ENCODE measurements at places on chromosomes 6 and 20.

GRCh38 chr20:51169813-51170212 is 146.9 kb upstream of the KCNG1 start:
- no peak for DNase-seq

GRCh38 chr20:53346335-53346648 is 247.3 kb downstream of the ZNF217 start:
- no peak for DNase-seq

GRCh38 chr6:37162740-37163139 is 7.2 kb upstream of the PIM1 start:
- no peak for DNase-seq

DNA sequence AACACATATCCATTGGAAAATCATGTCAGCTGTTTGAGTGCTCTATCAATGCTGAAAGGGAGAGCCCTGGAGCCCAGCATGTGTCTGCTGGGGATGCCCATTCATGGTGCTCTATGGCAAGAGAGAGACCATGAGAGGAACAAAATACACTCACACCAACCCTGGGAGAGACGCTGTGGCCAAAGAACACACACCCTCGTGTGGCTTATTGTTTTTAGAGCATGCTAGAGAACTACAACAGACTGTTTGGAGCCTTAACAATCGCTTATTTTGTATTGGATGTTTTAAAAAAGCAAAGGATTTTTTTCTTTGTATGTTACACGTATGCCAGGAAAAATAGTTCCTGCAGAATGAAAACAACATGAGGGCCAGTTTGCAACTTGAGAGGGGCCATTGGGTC is 151.0 kb downstream of the SLC24A3 start:
- DNase-seq, result no peak

- DNase-seq, result no peak
Measured at GRCh38 chr6:118869350-118869749, 24.6 kb upstream of the ASF1A start.

DNA sequence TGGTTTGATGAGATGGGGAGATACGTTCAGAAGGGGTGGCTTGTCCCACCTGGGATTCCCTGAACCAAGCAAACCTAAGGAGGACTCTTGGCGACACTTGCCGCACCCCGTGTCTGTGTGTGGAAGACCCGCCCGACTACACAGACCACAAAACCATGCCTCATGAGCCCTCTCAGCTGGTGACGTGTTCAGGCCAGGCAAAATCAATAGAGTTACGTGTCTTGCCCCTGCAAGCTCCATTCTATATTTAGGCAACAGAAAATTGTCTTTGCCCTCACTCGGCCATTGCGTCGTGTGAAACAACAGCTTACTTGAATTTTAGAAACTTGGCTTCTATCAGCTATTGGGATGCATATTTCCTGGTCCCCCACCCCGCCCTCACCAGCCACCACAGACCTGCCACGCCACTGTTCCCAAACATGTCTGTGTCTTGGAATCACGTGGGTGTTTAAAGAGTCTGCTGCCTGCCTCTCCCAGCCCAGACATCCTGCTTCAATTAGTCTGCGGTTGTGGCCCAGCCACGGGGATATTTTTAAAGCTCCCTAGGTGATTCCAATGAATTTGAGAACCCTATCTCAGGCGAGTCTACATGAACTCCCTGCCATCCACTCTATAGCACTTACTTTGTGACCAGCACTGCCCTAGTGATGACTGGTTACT is 279.2 kb upstream of the EXOC2 start:
- no peak for DNase-seq

- DNase-seq, result peak; percentile 72
Measured at GRCh38 chr20:32674362-32674789, 635 bp upstream of the C20orf203 start.

GRCh38 chr6:159789377-159790148 is at the start of gene TCP1:
Gene TCP1, minus strand, starts transcription at chr6:159789602. Its CDS starts 134 bp downstream, at chr6:159789468.
- peak; percentile 100 for DNase-seq

DNA sequence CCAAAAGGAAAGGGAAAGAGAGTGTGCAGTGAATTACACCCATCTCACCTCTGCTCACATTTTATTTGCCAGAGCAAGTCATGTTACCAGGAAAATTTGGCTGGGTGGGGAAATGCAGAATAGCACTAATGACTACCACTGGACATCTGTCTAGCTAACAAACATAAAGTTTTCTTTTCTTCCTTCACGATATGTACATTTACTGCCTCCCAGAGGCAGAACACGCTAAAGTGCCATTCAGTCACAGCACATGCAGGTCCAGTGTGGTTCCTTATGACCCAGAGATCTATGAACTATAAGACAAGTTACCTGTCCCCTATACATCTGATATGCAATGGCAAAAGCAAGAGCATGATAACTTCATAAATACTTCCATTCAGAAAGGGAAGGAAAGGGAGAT is 194.1 kb downstream of the OGFRL1 start:
- no peak for DNase-seq

DNA sequence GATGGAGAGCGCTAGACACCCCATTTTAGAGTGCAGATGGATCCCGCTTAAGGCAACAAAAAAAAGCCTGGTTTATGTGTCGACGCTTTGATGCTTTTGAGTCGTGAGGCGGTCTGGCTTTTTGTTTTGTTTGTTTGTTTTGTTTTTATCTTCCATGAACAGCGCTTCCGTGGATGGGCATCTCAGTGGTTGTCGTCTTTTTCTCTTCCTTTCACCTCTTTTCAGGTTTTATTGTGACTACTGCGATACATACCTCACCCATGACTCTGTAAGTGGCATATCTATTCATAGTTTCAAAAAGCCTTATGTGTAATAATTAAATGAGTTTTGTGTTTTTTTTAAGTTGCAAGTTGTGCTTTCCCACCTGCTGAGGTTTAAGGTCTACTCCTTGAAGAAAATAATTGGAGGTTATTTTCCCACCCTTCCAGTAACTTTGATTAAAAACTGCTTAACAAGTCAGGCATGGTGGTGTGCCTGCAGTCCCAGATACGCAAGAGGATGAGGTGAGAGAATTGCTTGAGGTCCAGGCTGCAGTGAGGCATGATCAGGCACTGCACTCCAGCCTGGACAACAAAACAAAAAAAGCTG is 476 bp downstream of the SNRPC start:
- DNase-seq, result no peak

GRCh38 chr6:42279144-42279781 is 61.6 kb upstream of the MRPS10 start:
- no peak for DNase-seq

DNA sequence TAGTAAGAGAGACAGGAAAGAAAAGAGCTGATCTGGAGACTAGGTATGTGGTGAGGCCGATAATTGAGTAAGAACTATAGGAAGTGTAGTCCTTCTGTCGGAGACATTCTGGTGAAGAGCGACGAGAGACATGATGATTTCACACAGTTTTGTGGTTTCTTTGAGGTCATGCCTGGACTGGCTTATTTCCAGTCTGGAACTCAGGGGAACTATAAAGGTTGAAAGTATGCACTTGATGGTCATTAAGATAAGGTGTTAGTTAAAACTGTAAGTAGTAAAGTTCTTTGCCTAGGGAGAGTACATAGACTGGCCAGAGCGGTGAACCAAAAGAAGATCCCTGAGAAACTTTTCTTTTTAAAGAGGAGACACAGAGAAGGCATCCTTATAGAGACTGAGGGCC is 68.8 kb downstream of the RFX6 start:
- DNase-seq, result no peak

GRCh38 chr6:68876792-68877493 is 241.9 kb downstream of the ADGRB3 start:
- no peak for DNase-seq

DNA sequence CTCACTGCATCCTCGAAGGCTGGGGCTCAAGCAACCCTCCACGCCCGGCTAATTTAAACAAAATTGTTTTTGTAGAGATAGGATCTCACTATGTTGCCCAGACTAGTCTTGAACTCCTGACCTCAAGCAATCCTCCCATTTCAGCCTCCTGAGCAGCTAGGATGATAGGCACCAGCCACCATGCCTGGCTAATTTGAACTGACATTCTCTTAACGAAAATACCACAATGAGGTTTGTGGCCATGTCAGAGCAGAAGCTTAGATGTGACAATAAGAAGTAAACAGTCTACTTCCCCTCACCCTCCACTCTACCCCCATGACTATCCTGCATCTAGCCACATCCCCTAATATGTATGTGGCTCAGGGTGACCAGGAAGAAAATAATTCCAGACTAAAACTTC is 74.8 kb upstream of the PLCB4 start:
- no peak for DNase-seq

DNA sequence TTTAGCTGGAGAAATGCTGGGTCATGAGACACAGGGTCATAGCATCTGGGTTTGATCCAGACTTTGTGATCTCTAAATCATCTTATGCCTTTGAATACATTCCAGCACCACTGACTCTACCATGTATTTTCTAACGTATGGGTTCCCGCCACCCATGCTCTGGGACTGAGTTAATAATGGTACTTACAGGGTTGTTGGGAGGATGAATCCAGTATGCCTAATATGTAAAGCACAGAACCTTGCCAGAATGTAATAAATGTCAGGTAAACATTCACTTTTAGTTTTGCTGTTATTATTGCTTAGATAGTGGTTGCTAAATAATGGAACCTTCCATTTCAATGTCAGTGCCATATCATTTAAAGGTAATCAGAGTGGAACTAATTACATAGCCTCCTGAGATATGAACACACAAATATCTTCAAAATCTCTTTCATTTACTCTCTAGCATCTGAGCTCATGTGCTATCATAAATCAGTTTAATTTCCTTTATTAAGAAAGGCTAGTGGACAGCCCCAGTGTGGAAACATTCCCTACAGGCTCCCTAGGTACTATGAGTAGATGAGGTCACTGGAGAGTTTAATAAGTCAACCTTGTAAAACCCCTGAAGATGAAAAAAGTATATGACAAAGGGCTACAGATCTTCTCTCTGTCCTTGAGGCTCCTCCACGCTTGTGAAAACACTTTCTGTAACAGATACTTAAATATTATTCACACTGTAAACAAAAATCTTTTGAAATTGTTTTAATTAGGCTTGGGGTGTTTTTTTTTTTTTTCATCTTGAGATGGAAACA is 226.6 kb downstream of the ALDH8A1 start:
- DNase-seq, result no peak

DNA sequence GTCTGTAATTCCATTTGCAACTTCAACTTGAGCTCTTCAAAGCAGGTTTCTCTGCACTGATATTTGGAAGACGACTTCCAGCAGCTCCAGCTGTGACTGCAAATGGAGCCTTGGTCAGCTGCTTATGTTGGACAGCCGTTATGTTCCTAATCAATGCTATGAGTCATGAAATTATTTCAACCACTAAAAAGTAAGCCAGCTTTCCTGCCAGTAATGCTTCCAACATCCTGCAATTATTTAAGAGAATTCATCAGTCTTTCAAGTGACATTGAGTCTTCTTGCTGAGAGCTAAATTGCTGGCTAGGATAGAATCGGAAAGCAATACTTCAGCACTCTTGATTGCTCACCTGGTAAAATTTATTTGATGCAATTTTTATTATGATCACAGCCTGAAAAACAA is 375.7 kb downstream of the MMUT start:
- no peak for DNase-seq

DNA sequence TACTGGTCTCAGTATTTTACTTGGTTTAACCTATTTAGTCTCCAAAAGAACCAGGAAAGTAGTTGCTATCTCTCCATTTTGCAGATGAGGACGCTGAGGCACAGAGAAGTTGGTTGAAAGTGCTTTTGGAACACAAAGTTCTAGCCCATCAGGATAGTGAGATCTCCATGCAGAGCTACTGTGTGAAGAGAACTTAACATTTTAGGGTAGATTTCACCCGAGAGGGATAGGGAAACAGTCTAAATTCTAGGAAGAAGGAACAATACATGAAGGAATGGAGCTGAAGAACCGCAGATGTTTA is 65.1 kb downstream of the PHACTR2 start:
- DNase-seq, result no peak

- DNase-seq, result peak; percentile 49
Measured at GRCh38 chr6:134882426-134883038, 67.4 kb downstream of the ALDH8A1 start.

- no peak for DNase-seq
Measured at GRCh38 chr6:108714101-108714765, 134.0 kb upstream of the ARMC2 start.

- DNase-seq, result no peak
Measured at GRCh38 chr20:50459124-50459918, 50.9 kb upstream of the PTPN1 start.

GRCh38 chr6:1415416-1416063 is 26.2 kb downstream of the FOXF2 start:
- DNase-seq, result no peak

- no peak for DNase-seq
Measured at GRCh38 chr6:122276637-122277036, 122.8 kb upstream of the HSF2 start.

DNA sequence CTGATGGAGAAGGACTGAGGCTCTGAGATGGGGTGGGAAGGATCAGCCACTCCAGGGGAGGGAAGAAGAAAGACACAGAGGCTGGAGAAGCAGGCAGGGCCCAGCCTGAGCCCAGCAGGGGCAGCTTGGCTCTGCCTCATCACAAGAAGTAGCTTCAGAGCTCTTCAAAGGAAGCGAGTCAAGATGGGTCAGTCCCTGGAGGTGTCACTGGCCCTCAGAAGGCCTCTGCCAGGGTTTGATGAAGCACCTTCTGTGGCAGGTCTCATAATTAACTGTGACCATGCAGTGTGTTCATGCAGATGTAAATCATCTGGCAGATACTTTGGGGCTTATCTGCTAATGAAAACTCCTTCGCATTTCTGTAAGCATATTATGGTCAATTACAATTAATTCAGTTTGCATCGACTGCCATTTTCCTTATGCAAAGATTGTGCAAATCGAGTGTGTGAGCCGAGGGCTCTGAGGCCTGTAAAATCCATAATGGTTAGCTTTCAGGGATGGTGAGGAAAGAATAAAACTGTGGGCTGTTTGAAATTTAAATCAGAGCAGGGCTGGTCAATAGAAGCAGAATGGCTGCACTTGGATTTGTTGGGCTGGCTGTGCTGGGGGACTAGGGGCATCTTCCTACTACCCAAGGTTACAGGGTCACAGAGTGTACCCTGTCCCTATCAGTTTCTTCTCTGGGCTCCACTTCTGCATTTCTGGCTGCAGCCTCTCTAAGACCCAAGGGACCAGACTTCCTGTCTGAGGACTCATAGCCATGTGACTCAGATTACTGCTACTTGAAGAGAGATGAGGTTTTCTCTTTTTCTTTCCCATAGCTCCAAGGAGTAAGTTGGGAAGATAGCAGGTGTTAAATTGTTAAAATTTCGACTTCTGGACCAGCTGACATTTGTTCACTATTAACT is 376.6 kb downstream of the DHX35 start:
- DNase-seq, result no peak

GRCh38 chr20:34062570-34063482 is 49.2 kb downstream of the EIF2S2 start:
- DNase-seq, result no peak

DNA sequence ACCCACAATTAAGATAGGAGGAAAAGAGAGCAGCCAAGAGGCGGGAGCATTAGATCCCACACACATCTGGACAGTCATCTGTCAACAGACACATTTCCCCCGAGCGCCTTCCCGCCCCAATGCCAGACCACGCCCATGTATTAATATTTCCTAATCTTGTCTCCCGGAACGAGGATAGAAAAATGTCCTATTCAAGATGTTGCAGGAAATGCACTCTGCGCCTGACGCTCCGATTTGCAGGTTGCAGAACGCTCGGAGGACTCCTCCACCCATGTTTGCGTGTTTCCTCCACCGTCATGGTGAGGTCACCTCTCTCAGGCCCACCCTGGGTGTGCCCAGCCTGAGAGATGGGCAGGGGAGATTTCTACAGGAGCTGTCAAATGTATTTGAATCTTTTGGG is 215.2 kb downstream of the TAF4 start:
- no peak for DNase-seq
